Pons (tissue), 1 donor: ENCODE measurements at places on chromosomes 16 and 17.

GRCh38 chr17:64732336-64733006, 70.4 kb upstream of the SMURF2 start:
- no peak for DNase-seq

DNA sequence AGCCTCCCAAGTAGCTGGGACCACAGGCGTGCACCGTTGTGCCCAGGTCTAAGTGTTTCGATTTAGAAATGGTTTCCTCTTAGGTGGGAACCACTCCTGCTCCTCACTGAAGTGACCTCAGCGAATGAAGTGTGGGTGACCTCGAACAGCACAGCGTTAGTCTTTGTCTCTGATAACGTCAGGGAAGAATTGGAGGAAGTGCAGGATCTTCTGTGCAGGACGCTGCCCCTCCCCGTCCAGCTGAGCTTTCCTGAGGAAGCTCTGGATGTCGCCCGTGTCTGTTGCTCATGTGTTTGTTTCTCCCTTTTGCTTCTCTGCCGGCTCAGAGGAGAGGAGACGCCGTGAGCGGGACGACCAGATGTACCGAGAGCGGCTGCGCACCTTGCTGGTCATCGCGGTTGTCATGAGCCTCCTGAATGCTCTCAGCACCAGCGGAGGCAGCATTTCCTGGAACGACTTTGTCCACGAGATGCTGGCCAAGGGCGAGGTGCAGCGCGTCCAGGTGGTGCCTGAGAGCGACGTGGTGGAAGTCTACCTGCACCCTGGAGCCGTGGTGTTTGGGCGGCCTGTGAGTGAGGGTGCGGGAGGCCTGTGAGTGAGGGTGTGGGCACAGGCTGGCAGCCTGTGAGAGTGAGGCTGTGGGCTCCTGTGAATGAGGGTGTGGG, 15.6 kb downstream of the SPG7 start:
- DNase-seq = no peak

DNA sequence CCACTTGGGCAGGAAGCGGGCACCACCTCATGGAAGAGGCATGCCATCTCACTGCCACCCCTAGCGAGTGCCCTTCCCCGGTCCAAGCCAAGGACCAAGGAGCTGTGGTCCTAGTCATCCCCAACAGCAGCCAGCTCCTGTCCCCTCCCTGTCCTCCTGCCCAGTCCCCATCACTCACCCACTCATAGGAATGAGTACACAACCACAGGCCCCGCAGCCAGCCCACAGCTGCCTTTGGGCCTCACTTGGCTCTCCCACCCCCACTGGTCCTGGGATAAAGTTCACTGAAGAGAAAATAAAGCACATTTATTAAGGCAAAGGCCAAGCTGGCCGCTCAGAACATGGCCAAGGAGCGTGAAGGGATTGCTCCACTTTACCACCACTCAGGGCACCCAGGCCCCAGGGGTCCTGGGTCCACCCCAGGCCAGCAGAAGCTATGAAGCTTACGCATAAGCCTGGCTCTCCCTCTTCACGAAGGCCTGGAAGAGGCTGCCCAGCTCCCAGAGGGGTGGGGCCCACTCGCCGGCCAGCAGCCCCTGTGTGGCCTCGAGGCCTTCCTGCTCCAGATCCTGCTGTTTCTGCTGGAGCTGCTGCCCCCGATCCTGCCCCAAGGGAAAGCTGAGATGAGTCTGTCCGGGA, 3.6 kb downstream of the SCRN2 start:
- no peak for DNase-seq

- DNase-seq = no peak
These were observed 94.5 kb upstream of the METRNL start for GRCh38 chr17:82984751-82985427.

- DNase-seq = peak; percentile 62
These were observed 3.1 kb downstream of the CACNB1 start for GRCh38 chr17:39194089-39194984.

DNA sequence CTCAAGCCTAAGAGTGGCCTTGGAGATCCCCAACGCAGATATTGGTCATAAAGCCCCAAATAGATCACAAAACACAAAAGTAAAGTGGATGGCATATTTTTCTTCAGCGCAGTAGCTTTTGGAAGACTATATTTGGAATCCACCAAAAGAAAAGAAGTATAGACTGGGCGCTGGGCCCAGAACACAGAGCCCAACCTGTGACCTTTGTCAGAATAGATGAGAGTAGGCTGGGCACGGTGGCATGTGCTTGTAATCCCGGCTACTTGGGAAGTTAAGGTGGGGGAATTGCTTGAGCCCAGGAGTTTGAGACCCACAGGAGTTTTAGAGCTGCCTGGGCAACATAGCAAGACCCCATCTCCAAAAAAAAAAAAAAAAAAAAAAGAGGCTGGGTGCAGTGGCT, 14.6 kb downstream of the SCIMP start:
- no peak for DNase-seq

- DNase-seq = no peak
These were observed 35.7 kb upstream of the METTL9 start for GRCh38 chr16:21563676-21564075.

- peak; percentile 59 for DNase-seq
These were observed 14.3 kb downstream of the KPNB1 start for GRCh38 chr17:47663912-47664623.

GRCh38 chr17:22373911-22374310, 681.6 kb downstream of the KCNJ18 start:
- DNase-seq = no peak

DNA sequence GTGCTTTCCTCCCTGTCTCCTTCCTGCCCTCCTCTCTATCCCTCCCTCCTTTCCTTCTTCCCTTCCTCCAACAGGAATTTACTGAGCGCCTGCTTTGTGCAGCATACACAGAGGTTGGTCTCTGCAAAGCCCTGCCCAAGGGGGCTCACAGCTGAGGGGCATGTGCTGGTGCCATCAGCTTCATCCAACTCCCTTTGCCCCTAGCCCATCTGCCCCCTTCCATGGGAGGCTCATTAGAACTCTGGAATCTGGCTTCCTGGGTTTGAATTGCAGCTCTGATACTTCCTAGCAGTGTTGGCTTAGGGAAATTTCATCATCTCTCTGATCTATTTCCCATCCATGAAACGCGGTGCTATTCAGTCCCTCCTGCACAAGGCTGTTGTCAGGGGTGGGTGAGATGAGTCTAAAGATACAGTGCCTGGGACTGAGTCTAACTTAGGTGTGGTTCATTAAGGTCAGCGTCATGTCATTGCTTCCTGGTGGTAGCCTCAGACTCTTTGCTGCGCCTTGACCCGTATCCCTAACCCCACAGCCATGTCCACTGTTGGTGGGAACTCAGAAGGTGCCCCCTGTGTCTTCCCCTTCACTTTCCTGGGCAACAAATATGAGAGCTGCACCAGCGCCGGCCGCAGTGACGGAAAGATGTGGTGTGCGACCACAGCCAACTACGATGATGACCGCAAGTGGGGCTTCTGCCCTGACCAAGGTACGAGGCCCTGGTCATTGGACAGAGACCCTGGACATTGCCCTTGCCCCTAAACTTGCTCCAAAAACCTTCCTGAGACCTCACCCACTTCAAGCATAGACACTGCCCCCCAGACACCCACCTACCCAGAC, 10.3 kb downstream of the MMP2 start:
- DNase-seq = no peak

DNA sequence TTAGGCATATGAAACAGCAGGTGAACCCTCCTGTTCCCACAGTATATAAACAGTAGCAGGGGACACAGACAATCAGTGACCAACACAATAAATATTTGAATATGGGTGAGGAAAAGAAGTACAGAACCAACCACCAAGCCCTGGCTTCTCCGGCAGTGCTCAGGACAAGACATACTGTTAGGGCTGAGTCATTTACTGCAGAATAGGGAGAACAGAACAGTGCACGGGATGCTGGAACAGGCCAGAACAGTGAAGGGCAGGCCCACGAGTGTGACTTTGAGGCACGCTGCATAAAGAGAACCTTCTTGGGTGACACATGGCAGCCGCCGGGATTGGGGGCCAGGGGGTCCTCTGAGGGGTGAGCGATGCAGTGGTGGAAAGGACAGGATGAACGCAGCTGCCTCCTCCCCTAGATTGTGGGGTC, 160.4 kb downstream of the CMIP start:
- no peak for DNase-seq

DNA sequence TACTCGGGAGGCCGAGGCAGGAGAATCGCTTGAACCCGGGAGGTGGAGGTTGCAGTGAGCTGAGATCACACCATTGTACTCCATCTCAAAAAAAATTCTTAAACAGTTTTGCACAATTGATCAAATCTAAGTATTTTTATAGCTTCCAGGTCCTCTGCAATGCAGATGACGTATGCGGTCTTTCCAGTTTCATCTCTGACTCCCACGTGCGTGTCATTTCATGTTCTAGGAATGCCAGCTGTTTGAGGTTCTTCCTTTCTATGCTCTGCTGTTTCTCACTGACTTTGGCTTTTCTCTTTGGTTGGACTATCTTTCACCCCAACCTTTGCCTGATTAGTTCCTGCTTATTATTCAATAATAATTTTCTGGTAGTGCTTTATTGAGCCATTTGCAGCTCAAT, 16.2 kb downstream of the CHP2 start:
- DNase-seq = no peak

DNA sequence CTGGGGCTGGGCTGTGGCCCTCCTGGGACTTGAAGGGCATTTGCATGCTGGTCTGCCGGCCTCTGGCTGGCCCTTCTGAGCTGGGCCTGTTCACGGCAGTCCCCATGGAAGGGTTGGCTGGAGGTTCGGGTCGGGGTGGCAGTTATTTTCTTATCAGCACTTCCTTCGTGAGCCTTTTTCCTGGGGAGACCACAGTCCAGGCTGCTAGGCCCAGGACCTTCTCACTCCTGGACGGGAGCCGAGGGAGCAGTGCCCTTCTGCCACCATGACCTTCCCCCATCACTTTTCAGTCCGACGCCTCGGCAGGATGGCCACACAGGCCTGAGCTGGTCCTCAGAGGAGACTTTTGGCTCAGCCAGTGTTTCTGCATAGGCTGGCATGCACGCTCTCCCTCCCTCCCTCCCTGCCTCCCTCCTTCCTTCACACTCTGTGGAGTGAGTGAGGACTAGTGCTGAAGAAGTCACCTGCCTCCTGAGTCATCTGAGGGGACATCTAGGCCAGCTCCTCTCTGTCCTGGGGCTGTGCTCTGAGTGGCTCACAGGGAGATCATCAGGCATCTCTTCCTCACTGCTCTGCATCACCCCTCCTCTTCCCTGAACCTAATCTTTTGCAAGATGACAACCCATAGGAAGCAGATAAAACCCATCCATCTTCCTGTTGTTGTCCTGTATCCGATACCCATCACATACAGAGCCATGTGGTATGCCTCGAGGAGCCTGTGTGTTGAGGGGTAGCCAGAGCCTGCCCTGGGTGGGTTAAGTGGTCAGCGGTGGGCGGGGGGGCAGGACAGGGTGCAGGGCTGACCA, 109.7 kb downstream of the RAP1GAP2 start:
- no peak for DNase-seq

- DNase-seq = no peak
These were observed 149.7 kb downstream of the RPTOR start for GRCh38 chr17:80694085-80694991.

- peak; percentile 89 for DNase-seq
These were observed 39.4 kb upstream of the RAI1 start for GRCh38 chr17:17641621-17642409.

- no peak for DNase-seq
These were observed 45.7 kb upstream of the TOB1 start for GRCh38 chr17:50911890-50912289.

- DNase-seq = no peak
These were observed 154.6 kb downstream of the CMIP start for GRCh38 chr16:81599034-81599744.

DNA sequence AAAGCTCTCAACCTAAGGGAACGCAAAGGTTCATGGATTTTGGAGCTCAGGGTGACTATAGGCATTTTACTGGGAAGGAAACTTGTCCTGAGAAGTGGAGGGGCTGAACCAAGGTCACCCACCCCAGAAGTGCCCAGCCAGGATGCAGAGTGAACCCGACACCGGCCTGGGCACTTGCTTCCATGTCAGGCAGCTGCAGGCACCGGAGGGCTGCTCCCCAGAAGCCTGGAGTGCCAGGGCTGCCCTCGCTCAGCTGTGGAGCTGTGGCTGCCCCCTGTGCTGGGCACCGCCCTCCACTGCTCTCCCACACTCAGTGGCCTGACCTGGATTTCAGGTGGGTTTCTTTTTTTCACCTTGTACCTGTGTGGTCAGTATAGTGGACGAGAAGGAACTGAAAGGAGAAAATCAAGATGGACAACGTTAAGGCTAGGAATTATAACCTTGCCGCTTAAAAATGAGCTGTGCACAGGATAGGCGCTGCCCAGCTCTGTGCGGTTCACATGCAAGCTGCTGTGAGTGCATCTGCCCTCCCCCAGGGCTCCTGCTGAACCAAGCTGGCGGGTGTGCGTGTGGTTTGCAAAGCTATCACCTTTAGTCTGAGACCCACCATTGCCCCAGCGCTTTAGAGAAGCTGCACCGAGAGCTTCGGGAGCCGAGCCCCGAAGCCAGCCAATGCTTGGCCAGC, 2.2 kb downstream of the MAPK8IP3 start:
- DNase-seq = no peak

- no peak for DNase-seq
These were observed 267.8 kb downstream of the CA10 start for GRCh38 chr17:51890710-51891109.

GRCh38 chr17:39688945-39689344, 1.1 kb upstream of the PGAP3 start:
- no peak for DNase-seq

- DNase-seq = no peak
These were observed 607 bp upstream of the PRPSAP1 start for GRCh38 chr17:76354317-76354729.

GRCh38 chr17:68624381-68624780, 23.2 kb upstream of the FAM20A start:
- no peak for DNase-seq

DNA sequence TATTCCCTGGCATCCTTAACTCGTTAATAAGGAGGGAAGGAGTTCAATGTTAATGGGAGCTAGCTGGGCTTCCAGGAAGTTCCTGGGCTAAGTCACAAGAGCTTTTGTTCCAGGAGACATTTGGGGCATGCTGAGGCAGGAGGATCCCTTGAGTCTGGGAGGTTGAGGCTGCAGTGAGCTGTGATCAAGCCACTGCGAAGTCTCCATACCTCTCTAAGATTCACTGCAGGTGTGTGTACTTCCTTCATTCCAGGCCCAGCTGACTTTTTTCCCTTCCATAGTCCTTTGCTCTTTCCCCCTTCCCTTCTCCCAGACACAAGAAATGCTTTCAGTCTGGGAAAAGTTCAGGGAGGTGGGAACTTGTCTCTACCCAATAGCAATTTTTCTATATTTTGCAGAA, 489.8 kb downstream of the NPIPA7 start:
- no peak for DNase-seq

GRCh38 chr16:25431472-25431871, 173.8 kb upstream of the ZKSCAN2 start:
- no peak for DNase-seq

- DNase-seq = no peak
These were observed 31.7 kb downstream of the ZFPM1 start for GRCh38 chr16:88484505-88485365.

DNA sequence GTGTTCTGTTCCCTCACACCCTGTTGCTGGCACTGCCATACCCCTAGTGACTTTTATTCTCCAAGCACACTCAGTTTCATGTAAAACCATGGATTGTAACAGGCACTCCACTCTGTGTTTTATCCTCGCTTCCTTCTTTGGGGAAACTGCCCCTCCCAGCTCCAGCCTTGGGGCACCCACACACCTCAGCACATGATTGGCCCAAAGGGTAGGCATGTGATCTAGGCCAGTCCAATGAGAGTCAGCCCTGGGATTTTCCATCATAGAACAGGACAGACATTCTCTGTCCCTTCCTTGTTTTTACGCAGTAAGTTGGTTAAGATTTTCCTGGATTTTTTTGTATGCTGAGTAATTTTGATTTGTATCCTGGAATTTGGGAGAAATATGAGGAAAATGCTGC, 115.4 kb downstream of the C16orf95 start:
- no peak for DNase-seq
